NCI-H1092 (cell line): ENCODE measurements at places on chromosomes 13 and 19.

GRCh38 chr13:25827831-25828465 is 223.9 kb downstream of the SHISA2 start:
- DNase-seq, result no peak

- DNase-seq, result no peak
These were observed 19.8 kb downstream of the ADPRHL1 start for GRCh38 chr13:113433391-113433916.

DNA sequence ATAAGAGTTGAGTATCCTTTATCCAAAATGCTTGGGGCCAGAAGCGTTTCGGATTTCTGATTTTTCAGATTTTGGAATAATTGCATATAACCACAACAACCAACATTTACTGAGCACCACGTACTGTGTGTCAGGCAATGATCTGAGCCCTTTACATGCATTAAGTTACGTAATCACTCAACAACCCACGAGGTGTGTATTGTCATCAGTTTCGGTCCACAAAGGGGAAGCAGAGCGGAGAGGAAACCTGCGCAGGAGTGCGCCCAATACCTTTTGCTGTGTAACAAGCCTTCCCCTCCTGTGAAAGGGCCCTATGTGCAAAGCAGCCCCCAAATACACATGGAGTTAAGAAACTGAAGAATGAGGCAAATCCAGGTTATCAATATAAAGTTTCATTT is 20.7 kb upstream of the NLRP12 start:
- DNase-seq, result no peak

GRCh38 chr13:27353166-27353583 is 71.2 kb upstream of the GTF3A start:
- DNase-seq, result no peak

DNA sequence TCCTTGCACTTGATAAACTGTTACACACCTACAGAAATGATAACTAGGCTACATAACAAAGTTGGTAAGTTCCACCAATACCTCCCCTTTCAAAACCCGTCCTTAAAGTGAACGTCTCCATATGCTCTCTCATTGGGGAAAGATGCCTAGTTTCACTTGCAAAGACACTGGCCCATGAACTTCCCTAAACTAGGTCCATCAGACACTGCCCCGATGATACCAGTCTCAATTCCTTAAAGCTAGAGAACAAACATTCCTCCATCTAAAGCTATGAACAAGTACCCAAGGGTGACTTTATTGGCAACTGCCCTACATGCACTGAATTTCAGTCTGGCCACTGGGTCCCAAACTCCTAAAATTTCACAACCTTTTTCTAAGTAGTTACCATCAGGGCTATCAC is 39.9 kb downstream of the FOXO1 start:
- DNase-seq, result no peak

DNA sequence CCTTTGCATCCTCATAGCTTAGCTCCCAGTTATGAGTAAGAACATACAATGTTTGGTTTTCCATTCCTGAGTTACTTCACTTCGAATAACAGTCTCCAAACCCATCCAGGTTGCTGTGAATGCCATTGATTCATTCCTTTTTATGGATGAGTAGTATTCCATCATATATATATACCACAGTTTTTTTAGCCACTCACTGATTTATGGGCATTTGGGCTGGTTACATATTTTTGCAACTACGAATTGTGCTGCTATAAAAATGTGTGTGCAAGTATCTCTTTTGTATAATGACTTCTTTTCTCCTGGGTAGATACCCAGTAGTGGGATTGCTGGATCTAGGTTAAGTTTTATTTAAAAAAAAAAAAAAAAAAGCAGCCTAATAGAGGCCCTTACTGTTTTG is 14.1 kb downstream of the TNFRSF19 start:
- no peak for DNase-seq

DNA sequence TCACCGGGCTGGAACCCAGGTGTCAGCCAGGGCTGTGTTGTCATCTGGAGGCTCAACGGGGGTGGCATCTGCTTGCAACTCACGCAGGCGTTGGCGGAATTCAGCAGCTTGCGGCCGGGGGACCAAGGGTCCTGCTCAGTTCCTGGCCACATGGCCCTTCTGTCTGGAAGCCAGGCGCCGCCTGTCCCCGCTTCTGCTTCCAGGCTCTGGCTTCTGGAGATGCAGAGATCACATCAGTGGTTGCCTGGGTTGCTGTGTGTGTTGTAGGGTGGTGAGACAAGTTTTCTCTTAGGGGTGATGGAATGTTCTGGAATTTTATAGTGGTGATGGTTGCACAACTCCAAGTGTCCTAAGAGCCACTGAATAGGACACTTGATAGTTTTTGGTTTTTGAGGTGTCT is 5.0 kb downstream of the ADAT3 start:
- DNase-seq, result no peak

- no peak for DNase-seq
These were observed 237.7 kb downstream of the TEX29 start for GRCh38 chr13:111557921-111558699.

DNA sequence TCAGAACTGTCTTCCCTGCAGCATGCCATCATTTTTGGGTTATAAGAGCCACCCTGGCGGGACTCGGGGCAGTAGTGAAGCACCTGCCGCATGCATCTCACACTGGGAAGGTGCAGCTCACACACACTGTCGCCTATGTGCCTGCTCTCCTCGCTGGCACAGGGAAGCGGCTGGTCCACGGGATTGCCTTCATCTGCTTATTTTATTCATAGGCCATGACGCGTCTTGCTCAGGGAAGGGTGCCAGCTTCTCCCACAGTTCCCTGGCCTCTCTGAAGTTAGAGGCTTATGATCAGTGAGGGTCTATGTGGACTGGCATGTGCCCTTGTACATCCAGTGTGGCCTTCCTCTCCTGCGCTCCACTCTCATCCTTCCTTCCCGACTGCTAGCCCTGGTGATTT is 150.0 kb downstream of the KLF12 start:
- DNase-seq, result no peak

GRCh38 chr13:107117327-107118012 is 549.5 kb upstream of the ARGLU1 start:
- DNase-seq, result no peak

- DNase-seq, result no peak
These were observed 19.8 kb downstream of the COL4A1 start for GRCh38 chr13:110286833-110287819.

DNA sequence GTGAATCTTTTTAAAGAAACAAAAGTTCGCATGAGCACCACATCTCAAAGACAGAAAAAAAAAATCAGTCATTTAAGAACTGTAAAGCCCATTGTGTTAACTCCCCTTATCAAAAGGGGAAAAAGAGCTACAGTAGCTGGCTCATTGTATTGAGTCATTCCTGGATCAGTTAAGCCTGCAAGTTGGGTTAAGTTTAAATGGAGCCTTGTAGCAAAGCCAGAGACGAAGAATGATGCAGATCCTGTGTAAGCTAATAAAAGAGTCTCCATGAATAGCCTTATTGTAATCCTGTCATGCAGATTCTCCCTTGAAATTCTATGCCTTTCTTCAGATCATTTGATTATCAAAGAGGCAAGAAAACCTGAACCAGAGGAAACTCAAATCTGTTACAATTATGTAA is 83.8 kb downstream of the CRYL1 start:
- no peak for DNase-seq

DNA sequence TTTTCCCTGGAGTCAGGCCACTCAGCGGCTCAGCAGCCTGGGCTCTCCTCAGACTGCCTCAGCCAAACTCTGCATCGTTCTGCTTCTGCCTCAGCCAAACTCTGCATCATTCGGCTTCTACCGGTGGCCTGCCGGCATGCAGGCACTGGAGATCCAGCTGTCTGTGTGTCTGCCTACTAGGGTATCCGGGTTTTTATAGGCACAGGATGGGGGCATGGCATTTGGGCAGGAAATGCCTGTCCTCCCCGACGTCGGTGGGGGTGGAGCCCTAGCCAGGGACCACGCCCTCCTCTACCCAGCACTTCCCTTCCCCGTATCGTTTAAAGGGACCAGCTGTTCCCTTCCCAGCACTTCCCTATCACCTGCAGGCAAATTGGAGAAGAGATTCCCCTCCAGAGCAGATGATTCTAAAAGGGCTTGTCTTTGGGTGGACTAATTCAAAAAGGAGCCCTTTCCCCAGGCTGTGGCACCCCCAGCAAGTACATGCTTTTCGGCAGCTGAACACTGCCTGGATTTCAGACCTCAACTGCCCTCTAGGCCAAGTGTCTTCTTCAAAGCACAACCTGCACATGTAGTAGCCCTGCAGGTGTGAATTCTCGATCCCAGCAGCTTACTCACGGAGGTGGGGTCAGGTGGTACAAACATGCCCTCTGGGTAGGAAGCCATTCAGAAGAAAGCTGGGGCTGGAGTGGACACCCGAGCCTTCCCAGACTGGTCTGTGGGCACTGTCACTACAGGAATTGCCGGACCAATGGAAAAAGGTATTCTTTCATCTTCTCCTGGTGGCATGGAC is 25.4 kb upstream of the GPR12 start:
- no peak for DNase-seq

GRCh38 chr13:34144142-34144541 is 326.2 kb downstream of the RFC3 start:
- no peak for DNase-seq
